ENCODE measurements at places on chromosomes 11 and 22.
A peak's percentile ranks its signal among the peaks of the same experiment; 100 is the strongest.

DNA sequence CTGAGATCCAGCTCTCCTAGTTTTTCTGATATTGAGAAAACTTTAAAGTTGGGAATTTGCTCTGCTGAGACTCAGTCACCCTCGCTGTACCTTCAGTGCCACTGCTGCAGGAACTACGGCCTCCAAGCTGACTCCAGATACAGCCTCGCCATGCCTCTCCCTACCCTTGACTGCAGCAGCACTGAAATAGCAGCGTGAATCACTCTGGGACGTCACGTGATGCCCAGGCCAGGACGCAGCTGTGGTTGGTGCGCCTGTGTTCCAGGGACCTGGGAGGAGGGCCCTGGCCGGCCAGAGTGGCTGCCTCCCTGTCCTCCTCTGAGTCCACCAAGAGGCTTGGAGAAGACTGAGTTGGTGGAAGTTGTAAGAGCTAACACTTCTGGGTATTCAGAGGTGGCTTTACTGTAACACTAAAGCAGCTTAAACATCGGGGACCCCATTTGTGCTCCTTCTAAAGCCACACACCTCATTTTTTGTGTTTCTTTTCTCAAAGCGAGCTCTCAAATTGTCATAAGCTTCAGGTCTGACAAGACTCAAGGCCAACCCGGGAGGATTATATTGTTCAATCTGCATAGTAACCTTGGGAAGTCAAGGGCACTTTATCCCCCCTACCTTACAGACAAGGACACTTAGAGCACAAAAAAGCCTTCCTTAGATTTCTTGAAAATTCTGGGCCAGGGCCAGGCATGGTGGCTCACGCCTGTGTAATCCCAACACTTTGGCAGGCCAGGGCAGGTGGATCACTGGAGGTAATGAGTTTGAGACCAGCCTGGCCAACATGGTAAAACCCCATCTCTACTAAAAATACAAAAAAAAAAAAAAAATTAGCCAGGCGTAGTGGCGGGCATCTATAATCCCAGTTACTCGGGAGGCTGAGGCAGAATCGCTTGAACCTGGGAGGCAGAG lies 4.2 kb upstream of the STIP1 start:
- peak; percentile 82 for DNase-seq

DNA sequence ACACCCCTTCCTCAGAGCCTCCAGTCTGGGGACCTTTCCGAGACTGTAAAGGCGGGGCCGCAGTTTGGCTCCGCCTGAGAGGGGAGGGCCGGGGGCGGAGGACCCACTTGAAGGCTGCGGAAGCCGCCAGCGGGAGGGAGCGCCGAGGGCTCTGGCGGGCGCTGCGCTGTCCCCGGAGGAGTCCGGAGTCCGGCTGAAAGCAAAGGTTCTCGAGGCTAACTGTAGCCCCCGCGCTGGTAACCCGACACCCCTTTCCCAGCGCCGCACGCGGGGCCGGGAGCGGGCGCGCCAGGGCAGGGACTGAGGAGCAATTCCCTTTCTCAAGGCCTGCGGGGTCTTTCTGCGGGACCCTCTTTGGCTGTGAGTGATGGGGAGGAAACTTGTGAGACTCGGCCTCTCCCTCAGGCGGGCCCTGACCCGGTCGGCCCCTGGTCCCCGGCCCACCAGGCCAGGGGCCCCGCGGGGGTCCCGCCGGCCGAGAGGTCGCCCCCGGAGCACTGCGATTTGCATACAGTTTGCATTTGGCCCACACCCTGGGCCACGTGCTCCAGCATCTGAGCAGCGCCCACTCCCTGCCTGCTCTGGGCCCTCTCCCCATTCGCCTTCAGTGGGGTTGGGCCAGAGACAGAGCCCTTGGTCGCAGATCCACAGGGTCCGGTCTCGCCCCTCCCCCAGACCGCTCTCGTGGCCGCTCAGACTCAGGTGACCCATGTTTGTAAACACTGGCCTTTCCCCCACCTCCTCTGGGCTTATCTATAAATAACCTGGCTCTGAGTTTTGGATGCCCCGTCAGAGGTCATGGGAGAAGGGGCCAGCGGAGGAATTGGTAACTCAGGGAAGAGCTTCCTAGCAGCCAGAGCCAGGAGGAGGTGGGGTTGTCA lies 519 bp upstream of the ART5 start:
- DNase-seq: peak; percentile 90

DNA sequence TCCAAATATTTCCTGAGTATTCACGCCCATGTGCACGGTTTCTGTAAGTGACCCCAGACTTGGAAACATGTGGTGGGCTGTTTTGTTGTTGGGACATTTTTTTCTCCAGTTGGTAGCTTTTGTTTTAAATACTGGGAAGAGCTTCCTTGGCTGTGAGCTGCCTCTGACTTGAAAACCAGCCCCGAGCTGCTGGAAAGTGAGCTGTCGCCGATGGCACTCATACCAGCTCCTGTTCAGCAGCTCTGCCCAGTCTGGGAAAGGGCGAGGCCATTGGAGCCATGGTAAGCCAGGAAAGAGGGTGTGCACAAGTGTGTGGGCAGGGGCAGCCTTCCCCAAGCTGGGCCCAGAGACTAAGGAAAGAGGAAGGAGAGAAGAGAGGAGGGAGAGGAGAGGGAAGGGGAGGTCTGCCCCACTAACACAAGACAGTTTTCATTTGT lies 3.2 kb upstream of the FLI1 start:
- peak; percentile 81 for DNase-seq

GRCh38 chr22:19680911-19681862 lies 33.1 kb upstream of the SEPTIN5 start:
- DNase-seq: no peak

- peak; percentile 51 for DNase-seq
Observed at GRCh38 chr11:57277845-57278720, 41.0 kb upstream of the APLNR start.

DNA sequence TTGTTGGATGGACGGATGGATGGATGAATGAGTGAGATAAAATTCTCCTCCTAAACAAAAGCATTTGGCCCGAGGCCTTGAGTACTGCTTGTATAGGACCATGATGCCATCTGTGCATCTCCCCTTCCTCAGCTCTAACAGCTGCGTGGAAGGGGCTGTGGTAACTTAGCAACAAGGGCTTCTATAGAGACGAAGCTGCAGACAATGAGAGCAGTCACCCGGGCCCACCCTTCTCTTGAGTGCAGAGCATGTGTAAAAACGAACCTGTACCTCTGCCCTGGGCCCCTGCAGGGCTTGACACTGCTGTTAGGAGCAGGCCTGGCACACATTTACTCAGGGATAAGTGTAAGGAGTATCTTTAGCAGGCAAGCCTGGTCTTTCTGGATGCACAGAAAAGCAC lies 391.5 kb downstream of the CADM1 start:
- DNase-seq: no peak

DNA sequence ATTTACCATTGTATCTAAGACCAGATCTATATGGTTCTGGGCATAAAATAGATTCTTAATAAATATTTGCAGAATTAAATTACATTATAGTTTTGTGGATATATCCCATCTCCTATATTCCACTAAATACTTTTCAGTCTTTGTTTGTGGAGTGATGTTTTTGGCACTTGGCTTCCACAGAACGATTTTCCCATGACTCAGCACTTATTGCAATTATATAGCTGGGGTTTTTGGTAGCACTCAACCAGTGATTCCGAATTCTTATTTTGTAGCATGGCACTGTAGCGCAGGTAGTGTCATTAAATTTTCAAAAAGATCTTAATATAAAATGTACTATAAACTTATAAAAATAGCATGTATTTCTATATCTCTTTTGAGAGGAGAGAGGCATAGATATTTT lies 221.2 kb downstream of the TRPC6 start:
- DNase-seq: no peak

GRCh38 chr11:111977146-111978027 lies 40.2 kb downstream of the DIXDC1 start:
- DNase-seq: no peak

All from KBM-7 (cell line).